T-cell (primary cell): ENCODE measurements at places on chromosomes 6 and 20.

GRCh38 chr6:14035874-14036273 is 81.7 kb upstream of the CD83 start:
- no peak overlapping the region for H3K27ac ChIP-seq
- no peaks in the 10 kb centered on the region for H3K36me3 ChIP-seq
- DNase-seq, result no peak

- DNase-seq, result peak; percentile 94
- H3K4me1 ChIP-seq, result peaks cover 60% of the 10 kb centered on the region
- H3K27me3 ChIP-seq, result no peaks in the 10 kb centered on the region
- H3K4me3 ChIP-seq, result peak overlapping the region; percentile 94
Measured at GRCh38 chr6:30721198-30722024, 1.3 kb downstream of the TUBB start.

DNA sequence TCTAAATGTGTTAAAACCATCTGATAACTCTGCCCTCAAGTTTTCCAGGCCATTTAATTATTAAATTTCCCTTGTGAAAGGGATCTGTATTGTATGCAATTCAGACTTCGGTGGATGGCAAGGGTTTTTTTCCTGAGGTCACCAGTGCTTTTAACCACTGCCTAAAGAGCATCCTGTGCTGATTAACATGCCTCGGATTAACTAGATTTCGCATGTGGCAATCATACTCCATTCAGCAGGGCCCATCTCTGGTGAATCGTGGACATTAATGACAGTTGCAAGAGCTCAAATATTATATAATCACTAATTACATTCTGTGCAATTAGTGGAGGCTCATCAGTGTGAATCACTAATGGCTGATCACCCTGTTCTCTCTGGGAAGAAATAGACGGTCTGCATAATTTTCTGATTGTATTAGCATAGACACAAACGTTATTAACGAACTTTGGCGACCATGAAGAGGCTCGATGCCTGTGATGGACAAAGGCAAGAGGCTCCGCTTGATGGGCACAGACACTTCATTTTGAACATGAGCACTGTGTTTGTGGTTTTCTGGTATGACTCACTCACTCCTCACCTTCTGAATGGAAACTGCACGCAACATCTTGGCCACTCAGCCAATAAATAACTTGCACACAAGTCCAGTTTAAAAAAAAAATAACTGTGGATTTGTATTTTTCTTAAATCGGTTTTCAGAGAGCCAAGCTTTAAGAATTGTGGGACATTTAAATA is 31.4 kb downstream of the LINC00237 start:
- peaks cover 14% of the 10 kb centered on the region for H3K27me3 ChIP-seq
- H3K36me3 ChIP-seq, result no peaks in the 10 kb centered on the region

DNA sequence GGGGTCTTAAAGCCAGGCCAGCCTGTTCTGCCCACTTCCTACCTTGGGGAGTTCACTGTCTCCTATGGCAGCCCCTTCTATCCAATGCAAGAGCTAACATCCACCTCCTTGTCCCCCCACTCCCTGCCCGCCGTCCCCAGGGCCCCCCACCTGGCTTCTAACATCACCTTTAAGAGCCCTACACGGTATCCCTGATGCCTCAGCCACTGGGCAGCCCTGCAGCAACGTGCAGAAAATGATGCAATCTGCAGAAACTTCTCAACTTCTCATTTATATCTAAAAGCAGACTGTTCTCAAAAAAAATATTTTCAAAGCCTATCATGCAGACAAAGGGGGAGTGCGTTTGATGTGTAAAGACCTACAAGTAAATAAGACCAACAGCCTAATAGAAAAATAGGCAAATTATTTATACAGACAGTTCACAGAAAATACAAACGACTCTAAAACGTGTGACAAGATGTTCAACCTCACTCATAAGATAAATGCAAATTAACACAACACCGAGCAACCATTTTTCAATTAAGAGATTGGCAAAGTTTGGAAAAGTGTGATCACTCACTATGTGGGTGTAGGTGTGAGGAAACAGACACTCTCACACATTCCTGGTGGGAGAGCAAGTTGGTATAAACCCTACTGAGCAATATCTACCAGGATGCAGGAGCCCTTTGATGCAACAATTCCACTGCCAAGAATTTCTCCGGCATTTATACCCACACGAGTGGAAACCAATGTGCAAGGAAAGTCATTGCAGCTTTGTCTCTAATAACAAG is 15.1 kb upstream of the HCK start:
- no peak for DNase-seq
- no peaks in the 10 kb centered on the region for H3K36me3 ChIP-seq
- H3K4me1 ChIP-seq, result no peaks in the 10 kb centered on the region
- H3K27ac ChIP-seq, result no peak overlapping the region

DNA sequence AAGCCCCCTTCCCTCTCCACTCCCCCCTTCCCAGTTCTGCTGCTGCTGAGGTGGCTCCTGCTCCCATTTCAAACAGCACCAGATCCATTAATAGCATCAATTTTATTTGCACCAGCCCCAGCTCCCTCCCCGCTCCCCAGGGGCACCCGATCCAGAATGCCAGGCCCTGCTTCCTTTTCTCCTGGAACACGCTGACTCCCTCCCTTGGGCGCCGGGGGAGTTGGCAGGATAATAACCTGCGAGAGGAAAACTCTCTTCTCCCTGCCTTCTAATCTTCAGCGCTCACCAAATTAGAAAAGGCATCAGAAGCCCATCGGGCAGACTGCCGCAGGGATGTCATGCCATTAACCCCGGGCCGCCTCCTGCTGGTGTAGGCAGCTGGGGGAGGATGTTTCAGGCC is 77.8 kb downstream of the NCR2 start:
- no peaks in the 10 kb centered on the region for H3K27me3 ChIP-seq
- no peaks in the 10 kb centered on the region for H3K36me3 ChIP-seq
- no peak overlapping the region for H3K4me3 ChIP-seq
- H3K4me1 ChIP-seq, result peaks cover 4% of the 10 kb centered on the region

DNA sequence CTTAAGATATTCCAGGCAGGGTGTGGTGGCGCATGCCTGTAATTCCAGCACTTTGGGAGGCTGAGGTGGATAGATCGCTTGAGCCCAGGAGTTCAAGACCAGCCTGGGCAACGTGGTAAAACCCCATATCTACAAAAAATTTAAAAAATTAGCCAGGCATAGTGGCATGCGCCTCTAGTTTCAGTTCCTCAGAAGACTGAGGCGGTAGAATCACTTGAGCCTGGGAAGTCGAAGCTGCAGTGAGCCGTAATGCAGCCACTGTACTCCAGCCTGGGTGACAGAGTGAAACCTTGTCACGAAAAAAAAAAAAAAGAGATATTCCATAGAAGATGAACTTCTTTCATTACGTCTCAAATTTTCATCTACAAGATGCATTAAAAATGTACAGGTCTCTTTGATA is 46.7 kb upstream of the ISM1 start:
- no peak overlapping the region for H3K4me3 ChIP-seq
- no peaks in the 10 kb centered on the region for H3K4me1 ChIP-seq
- no peak overlapping the region for H3K27ac ChIP-seq
- H3K27me3 ChIP-seq, result no peaks in the 10 kb centered on the region
- no peak for DNase-seq
- H3K36me3 ChIP-seq, result no peaks in the 10 kb centered on the region

- H3K27ac ChIP-seq, result no peak overlapping the region
- DNase-seq, result no peak
- H3K27me3 ChIP-seq, result no peaks in the 10 kb centered on the region
- no peak overlapping the region for H3K4me3 ChIP-seq
- no peaks in the 10 kb centered on the region for H3K36me3 ChIP-seq
- H3K4me1 ChIP-seq, result no peaks in the 10 kb centered on the region
Measured at GRCh38 chr6:164013480-164014208, 599.1 kb downstream of the QKI start.

DNA sequence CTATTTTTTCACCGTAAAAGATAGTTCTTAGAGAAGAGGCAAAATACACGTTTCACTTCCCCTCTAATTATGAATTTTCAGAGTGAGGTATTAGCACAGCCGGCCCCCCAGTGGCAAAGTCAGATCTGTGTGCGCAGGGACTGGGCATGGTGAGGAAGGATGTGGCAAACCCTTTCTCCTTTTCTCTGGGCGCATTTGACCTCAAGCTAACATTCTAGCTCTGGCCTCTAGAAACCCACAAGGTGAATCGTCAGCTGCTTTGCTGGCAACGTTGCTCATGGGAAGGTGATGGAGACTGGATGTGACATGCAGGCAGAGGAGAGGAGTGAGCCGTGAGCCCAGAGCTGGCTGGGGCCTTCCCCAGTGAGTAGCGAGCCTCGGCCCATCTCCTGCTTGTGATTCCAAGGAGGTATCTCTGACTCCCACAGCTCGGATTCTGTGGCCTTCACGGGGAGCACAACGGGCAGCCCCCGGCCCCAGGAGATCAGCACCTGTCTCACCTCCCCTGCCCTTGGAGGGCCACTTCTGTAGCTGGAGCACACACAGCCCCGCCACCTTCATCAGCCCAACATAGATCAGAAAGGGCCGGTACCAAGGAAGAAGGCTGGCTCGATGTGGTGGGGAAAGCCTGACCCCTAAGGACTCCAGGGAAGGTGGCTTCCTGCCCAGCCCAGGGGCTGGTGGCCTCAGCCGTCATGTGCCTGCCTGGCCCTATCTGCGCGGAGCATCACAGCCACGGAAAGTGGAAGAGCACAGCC is 152.8 kb downstream of the TAF4 start:
- H3K27me3 ChIP-seq, result peaks cover 32% of the 10 kb centered on the region
- no peaks in the 10 kb centered on the region for H3K4me1 ChIP-seq
- H3K27ac ChIP-seq, result no peak overlapping the region
- DNase-seq, result no peak

DNA sequence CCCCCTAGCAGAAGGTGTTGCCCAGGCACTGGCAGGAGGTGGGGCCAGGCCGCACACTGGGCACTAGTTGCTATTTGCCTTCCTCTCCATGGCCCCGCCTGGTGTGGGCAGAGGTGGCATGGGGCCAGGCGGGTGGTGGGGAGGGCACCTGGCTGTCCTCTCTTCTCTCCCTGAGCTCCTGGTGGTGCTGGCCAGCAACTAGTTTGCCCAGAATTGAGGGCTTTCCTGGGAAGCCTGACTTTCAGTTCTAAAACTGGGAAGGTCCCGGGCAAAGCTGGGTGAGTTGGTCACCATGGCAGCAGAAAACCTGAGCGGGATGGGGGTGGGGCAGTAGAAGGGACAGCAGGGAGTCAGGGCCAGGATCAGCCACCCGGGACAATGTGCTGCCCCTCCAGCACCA is 48.2 kb downstream of the RBM38 start:
- H3K4me1 ChIP-seq, result peaks cover 14% of the 10 kb centered on the region
- no peak overlapping the region for H3K27ac ChIP-seq
- H3K36me3 ChIP-seq, result no peaks in the 10 kb centered on the region
- no peak overlapping the region for H3K4me3 ChIP-seq
- H3K27me3 ChIP-seq, result peaks cover 7% of the 10 kb centered on the region
